ENCODE measurements at places on chromosomes 4 and X. TPM values are rescaled to one million over a fixed set of nuclear protein-coding genes. Genes with fewer than 3 reads are reported as not detected.

- no peak for DNase-seq
Observed at GRCh38 chrX:130694983-130695382, 208.0 kb downstream of the ENOX2 start.

DNA sequence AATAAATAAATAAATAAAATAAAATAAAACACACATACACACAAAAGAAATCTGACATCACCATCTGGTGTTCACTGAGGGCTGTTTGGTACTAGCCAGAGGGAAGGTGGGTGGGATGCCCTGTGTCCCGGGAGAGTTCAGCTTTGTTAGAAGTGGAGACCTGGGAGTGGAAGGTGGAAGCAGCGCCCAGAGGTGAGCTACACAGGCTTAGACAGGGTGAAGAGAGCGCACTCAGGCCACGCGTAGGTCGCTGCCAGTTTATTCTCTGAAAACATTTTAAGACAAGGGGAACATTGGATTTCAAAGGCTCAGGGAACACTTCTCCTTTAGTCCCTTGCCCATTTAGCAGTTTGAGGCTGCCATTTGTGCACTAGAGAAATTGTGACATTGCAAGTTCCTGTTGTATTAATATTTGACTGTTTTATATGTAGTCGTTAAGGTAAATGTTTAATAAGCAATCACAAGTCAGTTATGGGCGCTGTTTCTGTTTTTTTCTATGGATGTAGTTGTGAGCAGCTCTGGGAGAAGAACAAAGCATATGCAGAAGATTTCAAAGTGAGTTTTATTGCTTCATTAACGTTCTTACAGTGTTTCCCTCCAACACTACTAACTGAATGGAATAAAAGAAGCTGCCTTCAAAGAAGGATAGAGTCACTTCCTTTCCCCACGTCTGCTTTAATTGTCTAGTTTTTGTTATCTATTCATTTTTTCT lies 405.5 kb upstream of the NR3C2 start:
- no peak for DNase-seq

Gene RHOXF2B
- total RNA-seq: not detected

DNA sequence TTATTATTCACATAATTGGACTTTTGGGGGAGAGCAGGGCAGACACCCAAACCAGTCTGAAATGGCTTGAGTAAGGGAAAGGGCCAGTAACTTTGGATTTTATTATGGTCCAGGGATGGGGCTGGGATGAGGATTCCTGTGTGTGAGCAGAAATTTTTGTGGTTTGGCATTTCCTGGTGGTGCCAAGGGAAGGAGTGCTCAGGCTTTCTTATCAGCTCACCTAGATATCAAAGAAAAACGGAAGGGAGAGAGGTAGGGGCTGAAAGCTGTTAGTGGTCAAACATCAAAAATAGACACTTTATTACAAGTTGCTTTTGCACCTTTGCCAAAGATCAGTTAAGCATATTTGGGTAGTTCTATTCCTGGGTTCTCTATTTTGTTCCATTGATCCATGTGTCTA lies 128.5 kb upstream of the DIPK2B start:
- peak; percentile 62 for DNase-seq

DNA sequence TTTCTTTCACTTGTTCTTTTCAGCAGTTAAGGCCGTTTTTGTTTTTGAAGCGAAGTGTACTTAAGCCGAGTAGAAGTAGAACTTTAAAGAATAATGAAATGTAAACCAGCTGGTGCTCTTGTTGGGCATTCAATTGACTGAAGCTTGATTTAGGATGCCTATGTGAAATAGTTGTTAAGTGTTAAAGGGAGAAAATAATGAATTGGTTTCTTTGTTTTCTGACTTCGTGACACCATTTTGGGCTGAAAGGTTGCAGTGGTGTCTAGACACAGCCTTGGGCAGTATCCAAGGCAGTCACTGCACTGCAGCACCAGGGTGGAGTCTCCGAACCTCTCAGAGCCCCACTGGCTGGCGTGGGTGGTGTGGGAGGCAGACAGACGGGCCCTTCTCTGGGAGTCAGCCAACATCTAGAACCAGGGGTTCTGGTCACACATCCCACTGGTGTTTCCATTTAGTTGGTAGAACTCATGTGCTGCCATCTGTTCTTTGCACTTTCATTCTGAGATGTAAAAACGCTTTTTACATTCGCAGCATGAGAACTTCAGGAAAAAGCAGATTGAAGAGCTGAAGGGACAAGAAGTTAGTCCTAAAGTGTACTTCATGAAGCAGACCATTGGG lies 3.5 kb downstream of the UCHL1 start:
- no peak for DNase-seq

Gene CYBB
- 0.19 TPM for total RNA-seq

- DNase-seq: no peak
Observed at GRCh38 chr4:100489305-100489704, 28.5 kb downstream of the EMCN start.

Gene PASD1
- not detected for total RNA-seq

DNA sequence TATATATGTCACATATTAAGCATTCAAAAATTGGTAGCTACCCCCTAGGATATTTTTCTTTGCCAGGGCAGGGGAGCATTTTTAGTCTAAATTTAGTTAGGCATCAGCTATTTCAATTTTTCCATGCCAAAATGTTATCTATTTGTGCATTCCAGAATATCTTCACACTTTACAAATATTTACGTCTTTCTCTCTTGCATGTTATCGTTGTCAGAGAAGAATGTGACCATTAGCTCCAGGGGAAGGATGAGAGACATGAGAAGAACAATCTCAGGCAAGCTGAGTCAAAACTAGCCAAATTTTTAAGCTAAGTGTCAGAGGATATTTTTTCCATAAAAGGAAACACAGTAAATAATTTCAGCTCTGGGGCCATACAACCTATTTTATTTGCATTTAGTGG lies 885.0 kb upstream of the EPHA5 start:
- DNase-seq: no peak

GRCh38 chr4:89754531-89754930 lies 82.4 kb downstream of the SNCA start:
- no peak for DNase-seq

- peak; percentile 40 for DNase-seq
Observed at GRCh38 chr4:56414135-56414670, 21.2 kb downstream of the PPAT start.

DNA sequence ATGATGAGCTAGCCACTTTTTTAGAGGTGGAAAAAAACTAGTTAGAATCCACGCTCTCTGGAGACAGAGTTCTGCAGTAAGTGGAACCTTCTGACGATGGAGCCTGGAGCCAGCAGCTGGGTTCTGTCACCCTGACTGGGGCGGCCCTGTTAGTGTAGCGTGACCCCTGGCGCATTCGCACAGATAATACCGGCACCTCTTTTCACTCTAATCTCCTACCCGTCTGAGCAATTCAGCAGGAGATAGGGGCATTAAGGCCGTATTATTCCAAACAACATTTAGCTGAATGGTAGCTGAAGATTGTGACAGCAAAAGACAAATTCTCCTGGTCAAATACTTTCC lies 292.6 kb downstream of the FBXO8 start:
- no peak for DNase-seq

DNA sequence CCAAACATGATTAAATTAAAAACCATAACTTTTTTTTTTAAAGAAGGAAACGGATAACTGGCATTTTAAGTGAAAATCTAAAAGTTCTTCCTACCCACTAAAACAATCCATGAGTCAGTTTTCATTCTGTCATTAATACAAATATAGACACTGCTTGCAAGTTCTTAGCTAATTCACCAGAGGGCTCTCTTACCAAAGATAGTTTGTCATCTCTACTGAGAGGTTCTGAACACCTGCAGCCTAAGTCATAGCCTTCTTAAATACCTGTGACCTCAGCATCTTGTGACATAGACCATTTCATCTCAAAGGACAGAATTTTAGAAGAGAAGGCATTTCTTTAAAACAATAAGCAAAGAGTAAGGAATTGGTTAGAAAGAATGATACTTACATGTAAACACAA lies 65.3 kb upstream of the FAM120C start:
- peak; percentile 31 for DNase-seq

Gene TBX22
- total RNA-seq: not detected

DNA sequence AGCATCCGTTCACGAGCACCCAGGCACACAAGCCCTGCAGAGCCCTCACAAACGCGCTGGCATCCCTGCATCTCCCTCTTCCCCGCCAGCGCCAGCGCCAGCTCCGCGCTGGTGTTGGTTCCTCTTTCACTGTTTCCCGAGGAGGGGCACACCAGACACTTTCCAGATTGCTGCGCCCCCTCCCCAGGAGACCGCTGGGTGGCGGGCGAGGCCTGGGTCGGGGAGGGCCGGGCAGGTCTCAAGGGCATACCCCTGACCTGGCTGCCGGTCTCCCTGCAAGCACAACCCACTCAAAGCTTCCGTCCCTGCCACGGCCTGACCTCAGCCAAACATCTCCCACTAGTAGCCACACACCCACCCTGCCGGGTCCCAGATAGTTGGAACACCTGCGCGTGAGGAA lies 2.2 kb upstream of the NKX1-1 start:
- DNase-seq: no peak

Gene DUSP21
- not detected for total RNA-seq

DNA sequence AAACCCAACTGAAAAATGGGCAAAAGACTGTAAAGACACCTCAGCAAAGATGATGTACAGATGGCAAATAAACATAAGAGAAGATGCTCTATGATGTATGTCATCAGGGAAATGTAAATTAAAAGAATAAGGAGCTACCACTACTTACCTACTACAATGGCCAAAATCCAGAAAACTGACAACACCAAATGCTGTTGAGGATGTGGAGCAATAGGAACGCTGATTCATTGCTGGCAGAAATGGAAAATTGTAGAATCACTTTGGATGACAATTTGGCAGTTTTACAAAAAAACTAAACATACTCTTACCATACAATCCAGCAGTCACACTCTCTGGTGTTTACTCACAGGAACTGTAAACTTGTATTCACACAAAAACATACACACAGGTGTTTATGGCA lies 222.3 kb upstream of the LDB2 start:
- no peak for DNase-seq

DNA sequence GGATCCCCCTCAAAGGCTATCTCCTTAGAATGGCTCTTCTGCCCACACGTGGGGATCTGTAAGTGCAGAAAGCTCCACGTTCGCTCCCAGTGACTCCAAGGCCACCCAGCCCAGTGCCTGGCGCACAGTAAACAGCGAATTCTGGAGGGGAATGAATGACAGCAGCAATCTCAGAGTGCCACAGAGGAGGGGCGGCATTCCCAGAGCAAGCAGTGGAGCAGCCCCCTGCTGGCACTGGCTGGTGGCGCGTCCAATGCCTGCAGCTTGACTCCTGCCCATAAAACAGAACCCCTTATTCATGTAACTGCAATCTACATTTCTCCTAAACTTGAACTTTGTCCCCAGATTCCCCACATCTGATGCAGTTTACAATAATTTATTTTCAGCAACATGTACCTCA lies 6.9 kb upstream of the HELT start:
- peak; percentile 5 for DNase-seq

DNA sequence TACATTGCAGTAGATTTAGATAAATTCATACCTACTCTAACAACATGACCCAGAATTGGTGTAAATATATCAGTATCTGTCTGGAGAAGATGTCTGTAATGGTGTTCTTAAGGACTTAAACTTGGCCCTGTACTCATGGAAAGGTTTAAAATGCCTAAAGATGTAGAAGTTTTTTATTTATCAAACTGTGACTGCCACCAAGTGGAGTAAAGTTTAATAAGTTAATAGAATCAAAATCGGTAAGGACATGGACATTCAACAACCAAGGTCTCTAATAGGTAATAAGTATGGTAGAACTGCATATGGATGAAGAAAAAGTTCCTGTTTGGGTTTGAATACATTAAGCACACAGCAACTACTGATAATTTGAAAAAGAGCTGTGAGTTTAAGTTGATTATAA lies 474.0 kb upstream of the NDST3 start:
- peak; percentile 16 for DNase-seq

DNA sequence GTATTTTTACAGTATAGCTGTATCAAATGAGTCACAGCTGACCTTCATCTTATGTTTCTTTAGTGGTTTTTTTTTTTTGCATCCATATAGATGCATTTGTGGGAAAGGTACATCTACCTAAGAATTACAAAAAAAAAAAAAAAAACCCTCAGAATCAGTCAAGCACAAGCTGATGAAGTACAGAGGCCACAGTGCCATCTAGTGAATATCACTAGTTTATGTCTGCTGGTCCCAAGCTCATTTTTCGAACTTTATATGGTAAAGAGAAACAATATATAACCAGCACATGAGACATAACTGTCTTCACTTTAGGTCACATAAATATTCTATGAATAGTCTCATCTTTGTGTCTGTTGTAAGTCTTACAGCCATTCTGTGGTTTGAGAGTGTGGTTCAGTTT lies 220.1 kb downstream of the DLG3 start:
- DNase-seq: peak; percentile 14

GRCh38 chrX:133776072-133776471 lies 209.3 kb downstream of the GPC3 start:
- DNase-seq: no peak

Gene USP17L10
- total RNA-seq: not detected

GRCh38 chr4:45062935-45063545 lies 336.7 kb upstream of the GNPDA2 start:
- no peak for DNase-seq

Gene FAM53A
- 4.1 TPM for total RNA-seq

DNA sequence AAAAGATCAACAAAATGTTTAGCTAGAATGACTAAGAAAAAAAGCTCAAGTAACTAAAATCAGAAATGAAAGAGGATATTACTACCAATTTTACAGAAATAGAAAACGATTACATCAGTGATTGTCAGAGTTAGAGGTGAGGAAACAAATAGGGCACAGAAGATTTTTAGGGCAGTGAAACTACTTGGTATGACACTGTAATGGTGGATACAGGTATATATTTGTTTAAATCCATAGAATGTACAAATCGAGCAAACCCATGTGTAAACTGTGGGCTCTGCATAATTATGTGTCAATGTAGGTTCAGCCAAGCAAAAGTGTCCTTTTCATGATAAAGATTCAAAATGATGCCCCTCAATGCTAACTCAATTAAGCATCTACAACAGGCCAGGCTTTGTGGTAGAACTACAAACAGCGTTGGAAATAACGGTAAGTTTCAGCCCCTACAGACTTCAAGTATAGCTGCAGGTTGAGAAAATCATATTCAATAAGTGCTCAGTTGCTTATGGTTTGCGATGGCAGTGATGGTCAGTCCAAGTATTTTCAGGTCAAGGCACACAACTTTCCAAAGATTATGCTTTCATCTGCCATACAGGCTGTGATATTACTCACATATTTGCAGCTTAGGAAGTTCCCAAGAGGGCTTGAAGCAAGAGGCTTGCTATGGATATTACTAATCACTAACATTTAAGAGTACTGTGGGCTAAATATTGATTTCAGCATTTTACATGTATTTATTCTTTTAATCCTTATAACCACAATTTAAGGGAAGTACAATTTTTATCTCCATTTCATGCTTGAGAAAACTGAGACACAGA lies 158.6 kb downstream of the TET2 start:
- DNase-seq: no peak

Gene CFP
- total RNA-seq: 0.43 TPM

DNA sequence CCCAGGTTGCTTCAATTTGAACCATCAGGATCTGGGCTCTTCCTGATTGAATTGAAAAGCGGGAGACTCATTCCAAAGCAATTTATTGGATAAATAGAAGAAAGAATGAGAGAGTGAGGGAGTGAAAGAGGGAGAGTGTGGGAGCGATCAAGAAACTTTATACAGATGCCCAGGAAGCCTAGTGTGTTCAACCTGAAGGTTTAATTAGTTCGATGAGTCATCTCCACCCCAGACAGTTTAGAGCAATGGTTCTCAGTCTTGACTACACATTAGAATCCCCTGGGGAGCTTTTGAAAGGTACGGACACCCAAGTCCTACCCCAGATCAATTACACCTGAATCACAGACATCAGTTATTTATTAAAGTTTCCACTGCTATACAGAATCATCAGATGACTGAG lies 61.5 kb downstream of the GEMIN8 start:
- no peak for DNase-seq

Gene F11
- not detected for total RNA-seq

Gene BEND2
- total RNA-seq: 2.6 TPM

Gene RBMXL3
- not detected for total RNA-seq

Data from A172 (cell line).